ENCODE measurements at places on chromosomes 2 and 18.

- DNase-seq, result no peak
Measured at GRCh38 chr2:201237486-201238123, 22.7 kb upstream of the CASP8 start.

DNA sequence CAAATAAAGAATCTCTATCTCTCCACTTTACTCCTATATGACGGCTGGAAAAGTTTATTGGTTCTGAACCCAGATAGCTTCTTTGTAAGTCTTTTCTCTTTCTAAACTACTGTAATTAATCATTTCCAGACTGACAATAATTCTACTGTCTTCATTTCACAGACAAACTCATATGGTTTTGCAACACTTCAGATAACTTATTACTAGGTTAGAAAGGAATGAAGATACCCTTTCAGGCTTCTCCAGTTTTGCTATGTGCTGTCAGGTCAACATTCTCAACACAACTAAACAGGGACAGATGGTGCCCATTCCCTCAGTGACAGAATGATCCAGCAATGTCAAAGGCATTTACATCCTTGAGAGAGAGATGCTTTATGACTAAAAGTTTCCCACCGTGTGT lies 198.5 kb upstream of the ITGA4 start:
- DNase-seq, result peak; percentile 11

GRCh38 chr2:173644146-173644545 lies 289.5 kb downstream of the CDCA7 start:
- no peak for DNase-seq

DNA sequence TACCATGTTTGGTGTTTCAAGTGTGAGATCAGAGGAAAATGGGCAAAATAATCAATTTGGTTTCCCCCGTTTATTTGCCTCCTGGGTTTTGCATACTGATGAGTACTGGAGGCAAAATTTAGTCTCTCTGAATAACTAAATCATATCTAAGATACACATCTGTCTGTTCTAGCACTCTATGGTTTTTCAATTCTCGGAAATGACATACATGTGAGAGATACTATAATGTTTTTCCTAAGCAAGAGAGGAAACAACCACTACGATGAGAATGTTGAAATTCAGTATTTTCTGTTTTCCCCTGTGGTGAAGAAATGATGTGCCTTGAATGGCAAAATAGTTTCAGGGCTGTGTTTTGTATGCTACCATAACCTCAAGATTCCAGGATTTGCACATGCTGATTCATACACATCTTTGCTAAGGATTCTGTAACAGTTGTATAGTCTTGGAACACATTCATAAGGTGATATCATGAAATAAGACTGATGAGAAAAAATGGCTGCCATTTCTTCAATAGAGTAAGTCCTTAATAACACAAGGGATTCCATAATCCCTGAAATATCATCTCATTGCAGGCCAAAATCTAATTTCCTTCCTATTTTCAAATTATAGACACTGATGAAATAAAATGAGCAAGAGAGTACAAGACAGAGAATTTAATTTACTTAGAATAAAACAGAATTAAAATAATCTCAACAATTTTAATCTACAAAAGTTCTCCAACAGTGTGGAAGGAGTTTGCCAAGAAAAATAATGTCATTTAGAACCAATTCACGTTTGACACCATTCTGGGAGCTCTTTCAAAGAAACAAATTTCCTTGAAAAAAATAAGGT lies 316.6 kb downstream of the FIGN start:
- DNase-seq, result no peak

DNA sequence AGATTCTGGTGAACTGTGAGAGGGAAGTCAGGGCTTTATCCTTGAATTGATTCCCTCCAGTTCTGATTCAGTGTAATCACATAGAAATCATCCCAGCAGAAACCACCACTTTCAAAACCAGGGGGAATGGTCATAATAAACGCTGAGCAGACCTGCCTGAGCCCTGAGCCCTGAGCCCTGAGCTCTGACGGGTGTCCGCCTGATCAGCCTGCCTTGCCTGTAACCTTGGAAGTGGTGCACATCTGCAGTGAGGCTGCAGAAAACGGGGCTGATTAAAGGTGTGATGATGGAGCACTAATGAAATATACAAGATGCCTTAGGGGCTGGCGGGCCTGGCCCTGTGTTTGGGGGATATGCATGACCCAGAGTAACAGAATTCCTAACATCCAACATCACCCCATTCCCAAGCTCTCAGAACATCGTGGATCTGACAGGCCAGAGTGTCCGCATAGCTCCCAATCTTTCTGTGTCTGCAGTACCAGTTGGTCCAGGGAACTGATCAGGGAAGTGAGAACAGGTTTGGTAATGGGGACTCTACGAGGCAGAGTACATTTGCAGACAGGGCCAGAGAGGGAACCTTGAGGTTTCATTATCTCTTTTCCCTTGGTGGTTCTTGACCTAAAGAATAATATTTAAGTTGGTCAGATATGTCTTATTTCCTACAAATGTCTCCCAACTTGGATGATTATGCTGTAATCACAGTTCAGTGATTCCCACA lies 37.8 kb downstream of the KCTD18 start:
- DNase-seq, result no peak

- DNase-seq, result no peak
Measured at GRCh38 chr18:45270289-45270771, 344.9 kb upstream of the SLC14A2 start.

DNA sequence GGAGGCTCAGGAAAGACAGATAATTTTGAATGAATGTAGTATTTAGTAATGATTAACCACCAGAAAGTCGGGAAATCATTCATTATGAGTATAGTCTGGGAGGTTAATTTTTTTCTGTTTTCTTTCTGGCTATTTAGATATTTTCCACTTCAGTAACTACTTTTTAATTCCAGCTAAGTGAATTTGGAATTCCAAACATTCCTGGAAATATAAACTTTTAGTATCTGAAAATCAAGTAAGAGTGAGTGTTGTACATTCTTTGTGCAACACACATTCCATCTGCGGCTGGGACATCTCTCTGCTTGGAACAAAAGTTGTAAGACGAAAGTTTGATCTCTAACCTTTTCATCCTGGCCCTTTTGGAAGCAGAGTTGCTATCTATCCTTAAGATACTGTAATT lies 275.7 kb upstream of the SPRED2 start:
- no peak for DNase-seq

DNA sequence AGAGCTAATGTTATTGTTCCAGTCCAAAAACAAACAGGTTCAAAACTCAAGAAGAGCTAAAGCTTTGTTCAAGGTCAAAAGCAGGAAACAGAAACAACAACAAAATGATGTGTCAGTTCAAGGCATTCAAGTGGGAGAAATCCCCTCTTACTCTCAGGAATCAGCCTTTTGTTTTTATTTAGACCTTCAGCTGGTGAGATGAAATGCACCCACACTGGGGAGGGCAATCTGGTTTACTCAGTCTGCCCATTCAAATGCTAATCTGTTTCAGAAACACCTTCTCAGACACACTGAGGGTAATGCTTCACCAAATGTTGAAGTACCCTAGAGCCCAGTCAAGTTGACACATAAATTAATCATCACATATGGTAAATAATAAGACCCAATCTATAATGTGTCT lies 150.6 kb downstream of the TMX3 start:
- DNase-seq, result no peak
